ENCODE measurements at places on chromosomes 11 and 22. TPM values are rescaled to one million over a fixed set of nuclear protein-coding genes. Genes with fewer than 3 reads are reported as not detected.

- DNase-seq: no peak
Observed at GRCh38 chr11:32881286-32881685, 11.3 kb upstream of the QSER1 start.

DNA sequence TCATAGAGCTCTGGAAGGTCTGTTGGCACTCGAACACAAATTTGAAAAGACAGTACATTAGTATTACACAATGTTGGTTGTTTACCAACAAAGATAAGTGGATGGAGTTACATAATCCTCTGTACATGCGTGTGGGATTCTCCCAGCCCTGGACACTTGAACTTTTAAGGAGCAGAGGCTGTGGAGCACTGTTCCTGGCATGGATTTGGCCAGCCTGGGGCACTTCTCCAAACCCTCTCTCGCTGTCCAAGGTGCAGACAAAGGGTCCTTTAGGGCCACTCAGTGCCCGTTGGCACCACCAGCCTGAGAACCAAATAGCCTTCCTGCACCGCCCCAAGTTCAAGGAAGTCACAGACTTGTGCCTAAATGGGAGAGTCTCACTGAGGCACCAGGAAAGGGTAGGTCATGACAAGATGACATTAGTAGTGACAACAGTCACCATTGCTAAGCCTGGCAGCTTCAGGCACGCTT is 1.6 kb upstream of the ANO1 start:
- no peak for DNase-seq

- DNase-seq: no peak
Observed at GRCh38 chr11:126838779-126839178, 161.8 kb downstream of the KIRREL3 start.

- no peak for DNase-seq
Observed at GRCh38 chr11:61654397-61654829, 25.8 kb upstream of the DAGLA start.

DNA sequence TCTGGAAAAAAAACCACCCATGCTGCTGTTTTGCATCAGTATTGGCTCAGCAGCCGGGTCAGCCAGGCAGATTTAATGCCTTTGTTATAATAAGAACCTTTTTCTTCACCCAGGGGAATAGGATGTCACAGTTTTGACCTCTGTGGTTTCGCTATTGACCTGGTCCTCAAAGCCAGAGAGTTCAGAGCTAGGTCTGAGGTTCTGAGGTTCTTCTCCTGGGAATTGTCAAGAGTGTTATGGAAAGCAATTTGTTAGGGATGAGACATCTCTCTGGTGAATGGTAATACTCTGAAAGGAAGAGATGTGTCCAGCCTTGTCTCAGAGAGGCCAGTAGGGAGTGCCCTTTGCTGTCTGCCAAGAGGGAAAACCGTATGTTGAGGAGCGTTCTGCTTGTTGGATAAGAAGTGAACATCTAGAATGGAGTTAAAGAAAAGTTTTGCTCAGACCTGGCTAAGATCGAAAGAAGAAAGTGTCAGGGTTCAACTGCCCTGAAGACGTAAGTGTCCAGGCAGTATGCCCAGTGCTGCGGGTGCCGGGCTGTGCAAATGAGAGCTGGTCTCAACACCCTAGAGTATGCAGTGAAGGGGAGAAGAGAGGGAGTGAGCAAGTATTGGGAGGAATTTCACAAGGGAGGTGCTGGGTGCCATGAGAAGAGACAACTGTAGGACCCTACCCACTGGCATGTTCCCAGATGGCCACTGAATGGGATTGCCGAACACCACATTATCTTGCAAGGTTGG is 150.9 kb upstream of the TTC12 start:
- no peak for DNase-seq

DNA sequence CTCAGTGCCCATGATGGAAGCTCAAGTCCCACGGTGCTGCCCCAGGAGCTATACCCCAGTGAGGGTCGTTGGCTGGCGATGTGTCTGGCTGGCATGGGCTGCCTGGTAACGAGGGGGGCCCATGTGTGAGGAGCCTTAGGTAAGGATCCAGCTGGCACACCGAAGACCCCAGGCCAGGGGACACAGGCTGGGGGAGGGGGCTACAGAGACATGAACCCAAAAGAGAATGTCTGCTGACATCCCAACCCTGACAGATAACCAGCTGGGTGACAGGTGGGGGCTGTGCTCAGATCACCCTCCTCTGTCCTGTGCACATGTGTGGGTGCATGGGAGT is 39.2 kb downstream of the RTN4R start:
- no peak for DNase-seq

GRCh38 chr11:14969901-14970323 is 2.2 kb downstream of the CALCA start:
- DNase-seq: no peak

- DNase-seq: peak; percentile 58
Observed at GRCh38 chr11:44564670-44565210, 723 bp upstream of the CD82 start.

DNA sequence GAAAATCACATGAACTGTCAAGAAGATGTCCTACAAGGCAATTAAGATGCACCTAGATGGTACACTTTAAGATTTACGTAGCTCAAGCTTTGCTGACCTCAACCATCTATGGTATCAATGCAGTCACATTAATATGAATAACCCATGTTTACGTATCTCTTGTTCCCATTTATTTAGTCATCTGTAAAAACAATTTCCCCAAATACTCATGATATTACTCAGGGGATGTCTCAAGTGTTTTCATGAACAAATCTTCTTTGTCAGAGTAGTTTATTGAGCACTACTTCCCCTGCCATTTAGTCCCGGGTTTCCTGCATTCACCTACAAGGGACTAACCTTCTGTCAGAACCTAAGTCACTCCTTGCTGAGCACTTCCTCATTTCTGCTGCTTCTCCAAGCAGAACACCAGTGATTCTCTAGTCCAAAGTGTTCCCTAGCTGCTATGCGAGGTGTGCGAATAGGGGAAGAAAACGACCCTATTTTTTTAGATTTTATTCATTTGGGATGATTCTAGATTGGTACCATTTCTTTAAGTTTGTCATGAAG is 554.3 kb upstream of the LRRC4C start:
- DNase-seq: no peak

GRCh38 chr11:38950867-38951266 is 2352.8 kb upstream of the RAG2 start:
- DNase-seq: no peak

GRCh38 chr22:48224332-48224731 is 1461.9 kb downstream of the TBC1D22A start:
- DNase-seq: no peak

DNA sequence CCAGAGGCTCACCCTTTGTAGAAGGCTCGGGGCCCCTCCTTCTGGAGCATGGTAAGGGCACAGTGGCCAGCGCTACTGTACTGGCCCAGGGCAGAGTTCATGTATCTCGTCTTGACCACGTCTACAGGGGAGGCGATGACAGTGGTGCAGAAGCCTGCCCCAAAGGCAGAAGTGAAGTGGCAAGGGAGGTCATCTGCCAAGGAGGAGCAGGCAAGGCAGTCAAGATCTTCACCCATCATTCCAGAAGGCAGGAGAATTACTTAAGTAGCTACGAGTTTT is 7.2 kb downstream of the UCP2 start:
- no peak for DNase-seq

DNA sequence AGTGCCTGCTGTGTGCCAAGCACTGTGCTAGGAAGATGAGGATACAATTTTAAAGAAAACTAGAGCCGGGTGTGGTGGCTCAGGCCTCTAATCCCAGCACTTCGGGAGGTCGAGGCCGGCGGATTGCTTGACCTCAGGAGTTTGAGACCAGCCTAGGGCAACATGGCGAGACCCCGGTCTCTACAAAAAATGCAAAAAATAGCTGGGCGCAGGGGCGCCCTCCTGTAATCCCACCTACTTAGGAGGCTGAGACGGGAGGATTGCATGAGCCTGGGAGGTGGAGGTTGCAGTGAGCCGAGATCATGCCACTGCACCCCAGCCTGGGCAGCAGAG is 8.3 kb downstream of the TPBGL start:
- DNase-seq: no peak

DNA sequence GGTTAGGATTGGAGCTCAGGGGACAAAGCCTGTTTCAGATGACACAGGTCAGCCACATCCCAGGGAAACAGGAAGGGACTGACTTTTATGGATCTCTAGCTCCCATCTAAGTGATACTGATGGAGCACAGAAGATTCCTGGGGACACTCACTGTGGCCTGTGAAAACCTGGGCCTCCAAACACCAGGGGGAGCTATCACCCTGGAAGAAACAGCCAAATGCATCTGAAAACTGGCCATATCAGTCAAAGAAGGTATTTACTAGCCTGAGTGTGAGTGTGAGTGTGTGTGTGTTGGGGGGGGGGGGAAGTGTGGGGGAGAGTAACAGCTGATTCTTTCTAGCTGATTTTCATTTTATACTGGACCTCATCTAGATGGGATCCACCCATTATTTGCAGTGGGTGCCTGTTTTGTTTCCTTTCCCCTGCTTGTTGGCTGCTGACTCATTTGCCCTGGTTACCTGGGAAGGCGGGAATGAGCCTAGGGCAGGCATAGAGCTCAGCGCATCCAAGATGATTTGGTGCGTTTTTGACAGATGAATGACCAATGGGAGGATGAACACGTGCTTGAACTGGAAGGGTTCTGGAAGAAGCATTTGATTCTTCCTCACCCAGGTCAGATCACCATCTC is 284.0 kb downstream of the KIRREL3 start:
- peak; percentile 43 for DNase-seq

DNA sequence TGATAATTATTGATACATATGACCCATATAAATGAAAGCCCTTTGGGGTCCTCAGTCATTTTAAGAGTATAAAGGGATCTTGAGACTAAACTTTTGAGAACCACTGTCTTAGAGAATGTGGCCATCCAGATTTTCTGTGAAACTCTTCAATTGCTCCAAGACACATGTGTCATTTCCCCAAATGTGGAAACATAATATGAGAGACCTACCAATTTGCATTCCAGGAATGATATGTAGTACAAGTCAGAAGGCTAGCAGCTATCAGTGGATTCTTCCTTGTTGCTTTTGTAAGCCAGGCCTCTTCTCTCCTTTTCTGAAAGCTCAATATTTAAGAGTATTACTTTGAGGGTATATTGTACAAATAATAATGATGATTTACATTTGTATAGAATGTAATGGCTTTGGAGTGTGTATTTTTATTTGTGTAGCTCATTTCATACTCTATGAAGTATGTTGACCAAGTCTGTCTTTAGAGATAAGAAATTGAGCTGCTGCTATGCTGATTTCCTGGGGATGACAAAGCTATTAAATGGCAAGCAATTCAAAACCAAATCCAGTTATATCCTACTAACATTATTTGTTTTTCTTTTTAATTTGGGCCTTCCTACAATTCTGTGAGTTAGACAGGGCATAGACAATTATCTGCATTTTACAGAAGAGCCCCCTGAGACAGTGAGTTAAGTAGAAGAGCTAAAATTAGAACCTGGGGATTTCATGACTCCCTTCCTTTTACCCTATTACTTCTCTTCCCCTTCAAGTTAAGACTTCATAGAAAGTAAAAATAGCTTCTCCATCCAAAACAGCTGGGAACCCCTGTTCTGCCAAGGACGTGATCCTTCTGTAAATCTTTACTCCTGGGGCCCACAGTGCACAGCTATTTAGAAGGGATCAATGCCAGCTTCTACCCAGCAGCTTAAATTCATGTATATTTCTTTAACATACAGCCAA is 131.9 kb downstream of the WNT11 start:
- no peak for DNase-seq

- DNase-seq: no peak
Observed at GRCh38 chr11:73715541-73715940, 45.3 kb downstream of the RAB6A start.

DNA sequence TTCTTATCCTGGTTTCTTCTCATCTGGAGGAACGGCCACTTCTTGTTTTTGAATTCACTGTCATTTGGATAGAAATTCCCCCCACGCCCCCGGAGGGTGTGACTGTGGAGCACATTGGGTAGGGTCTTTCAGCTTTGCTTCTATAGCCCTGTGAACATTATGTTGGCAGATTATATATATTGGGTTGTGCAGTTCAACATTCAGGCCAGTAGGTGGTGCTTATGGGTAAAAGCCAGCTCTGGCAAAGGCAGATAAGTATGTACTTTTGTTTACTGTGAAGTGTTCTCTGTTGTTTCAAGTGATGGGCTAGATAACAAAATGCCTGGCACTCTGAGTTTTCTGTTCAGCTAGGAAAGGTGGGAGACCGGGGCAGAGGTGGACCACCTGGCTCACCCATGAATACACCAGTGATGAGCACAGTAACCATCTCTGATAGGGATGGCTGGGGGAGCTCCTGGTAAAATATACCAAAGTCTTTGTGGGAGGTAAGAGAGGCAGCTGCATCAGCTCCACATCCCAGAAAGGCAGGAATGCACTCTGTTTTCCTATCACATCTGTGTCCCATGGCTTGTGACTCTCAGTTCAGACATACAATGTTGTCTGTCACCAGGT is 1348.2 kb upstream of the RAG2 start:
- DNase-seq: no peak

DNA sequence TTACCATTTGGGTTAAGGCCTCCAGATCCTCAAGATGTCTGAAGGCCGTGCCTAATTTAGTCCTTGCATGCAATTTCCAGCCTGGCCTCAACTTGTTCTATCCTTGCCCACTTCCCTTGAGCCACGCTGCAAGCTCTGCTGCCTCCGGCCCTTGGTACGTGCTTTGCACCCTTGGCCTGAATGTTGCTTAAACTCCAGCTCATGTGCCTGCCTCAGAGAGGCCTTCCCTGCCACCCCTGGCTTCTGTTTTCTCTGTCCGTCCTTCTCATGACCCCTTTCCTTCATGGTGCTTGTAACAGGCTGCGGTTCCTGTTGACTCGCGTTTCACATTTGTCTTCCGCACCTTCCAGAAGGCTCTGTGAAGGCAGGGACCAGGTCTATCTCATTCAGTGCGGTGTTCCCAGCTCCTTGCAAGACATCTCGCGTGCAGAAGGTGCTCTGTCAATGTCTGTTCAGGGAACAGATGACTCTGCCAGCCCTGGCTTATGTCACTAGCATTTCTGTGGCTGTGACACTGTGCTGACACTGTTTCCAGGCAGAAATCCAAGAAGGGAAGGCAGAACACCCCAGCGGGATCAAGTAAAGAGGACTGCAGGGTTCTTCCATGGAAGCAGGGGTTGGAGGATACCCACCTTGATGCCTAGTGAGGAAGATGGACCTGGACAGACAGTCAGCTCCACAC is 61.8 kb downstream of the FBLN1 start:
- DNase-seq: no peak

Gene GRK2
- total RNA-seq: 52.6 TPM

Gene SLC17A6
- total RNA-seq: not detected

Gene TMEM123
- 81.8 TPM for total RNA-seq

Gene POU2AF3
- not detected for total RNA-seq

Gene SOX10
- not detected for total RNA-seq

Gene SEZ6L
- total RNA-seq: 0.09 TPM

Gene KRTAP5-2
- not detected for total RNA-seq

Gene MMP27
- total RNA-seq: not detected

Gene RHOD
- total RNA-seq: 6.9 TPM

Gene LSP1
- 68.0 TPM for total RNA-seq
